ENCODE measurements at places on chromosomes 3 and 15.

DNA sequence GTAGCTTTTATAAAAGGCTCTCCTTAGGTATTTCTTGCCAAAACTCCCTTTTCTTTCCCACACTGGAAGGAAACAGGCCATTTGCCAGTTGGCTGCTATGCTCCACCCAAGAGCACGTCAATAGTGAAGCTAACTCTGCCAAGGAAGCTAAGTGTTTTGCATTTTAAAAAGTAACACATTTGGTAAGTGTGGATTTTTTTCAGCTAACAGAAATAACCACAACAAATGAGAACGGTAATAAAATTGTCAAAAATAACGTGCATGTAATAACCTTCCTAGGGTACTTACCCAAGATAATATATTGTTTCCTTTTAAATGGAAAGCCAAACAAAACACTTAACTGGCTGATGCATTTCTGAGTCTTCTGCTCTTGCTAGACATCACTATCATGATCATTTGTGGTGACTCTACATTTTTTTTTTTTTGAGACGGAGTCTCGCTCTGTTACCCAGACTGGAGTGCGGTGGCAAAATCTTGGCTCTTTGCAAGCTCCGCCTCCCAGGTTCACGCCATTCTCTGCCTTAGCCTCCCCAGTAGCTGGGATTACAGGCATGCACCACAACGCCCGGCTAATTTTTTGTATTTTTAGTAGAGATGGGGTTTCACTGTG, 4.6 kb downstream of the DPP8 start:
- DNase-seq: peak; percentile 43

GRCh38 chr3:41031401-41031800, 167.9 kb upstream of the CTNNB1 start:
- no peak for DNase-seq

- peak; percentile 17 for DNase-seq
Measured at GRCh38 chr15:47717036-47717612, at the start of gene SEMA6D. SEMA6D (plus strand) TSS chr15:47717505; CDS start chr15:47759799, 42,294 bp downstream.

GRCh38 chr3:113151461-113152031, 59.8 kb upstream of the BOC start:
- no peak for DNase-seq

DNA sequence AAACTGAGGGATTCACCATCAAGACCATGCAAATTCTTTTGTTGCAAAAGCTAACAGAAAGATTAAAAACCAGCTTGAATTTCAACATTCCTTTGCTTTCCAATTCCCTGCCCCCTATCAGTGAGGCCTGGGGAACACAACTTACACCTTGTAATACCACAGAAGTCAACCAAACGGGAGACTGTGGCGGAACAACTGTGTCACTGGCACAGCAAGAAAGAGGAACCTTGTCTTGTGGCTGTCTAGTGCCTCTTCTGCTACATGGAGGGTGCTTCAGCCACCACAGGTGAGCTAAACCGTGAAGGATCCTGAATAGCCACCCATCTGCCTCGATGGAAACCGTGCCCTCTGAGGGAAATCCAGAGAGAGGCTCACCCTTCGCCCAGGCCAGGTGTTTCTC, 11.4 kb downstream of the CCDC12 start:
- DNase-seq: no peak

GRCh38 chr3:123419850-123420297, 29.0 kb downstream of the ADCY5 start:
- no peak for DNase-seq

DNA sequence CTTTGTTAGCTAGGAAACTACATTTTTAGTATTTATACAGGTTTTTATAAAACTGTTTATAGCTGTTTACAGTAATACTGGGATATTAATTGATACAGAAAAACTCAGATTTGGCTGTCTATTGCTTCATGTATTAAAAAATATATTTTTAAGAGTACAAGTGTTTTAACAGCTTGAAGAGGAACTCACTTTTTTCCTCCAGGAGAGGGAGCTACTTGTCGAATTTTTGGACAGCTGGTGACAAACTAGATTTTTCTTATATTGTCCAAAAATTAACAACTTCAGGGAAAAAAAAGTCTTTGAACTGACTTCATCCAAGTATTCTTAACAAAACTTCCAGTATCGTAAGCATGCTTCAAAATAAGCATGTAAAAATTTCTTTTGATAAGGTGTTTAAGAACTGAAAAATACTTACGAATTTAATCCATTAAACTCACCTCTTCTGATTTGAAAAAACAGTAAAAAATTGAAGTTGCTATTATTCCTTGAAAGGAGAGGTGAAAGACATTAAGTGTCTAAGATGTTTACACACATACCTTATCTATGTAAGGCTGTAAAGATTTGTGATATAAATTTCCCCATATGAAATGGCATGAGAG, 4.0 kb downstream of the DIPK2A start:
- peak; percentile 20 for DNase-seq

DNA sequence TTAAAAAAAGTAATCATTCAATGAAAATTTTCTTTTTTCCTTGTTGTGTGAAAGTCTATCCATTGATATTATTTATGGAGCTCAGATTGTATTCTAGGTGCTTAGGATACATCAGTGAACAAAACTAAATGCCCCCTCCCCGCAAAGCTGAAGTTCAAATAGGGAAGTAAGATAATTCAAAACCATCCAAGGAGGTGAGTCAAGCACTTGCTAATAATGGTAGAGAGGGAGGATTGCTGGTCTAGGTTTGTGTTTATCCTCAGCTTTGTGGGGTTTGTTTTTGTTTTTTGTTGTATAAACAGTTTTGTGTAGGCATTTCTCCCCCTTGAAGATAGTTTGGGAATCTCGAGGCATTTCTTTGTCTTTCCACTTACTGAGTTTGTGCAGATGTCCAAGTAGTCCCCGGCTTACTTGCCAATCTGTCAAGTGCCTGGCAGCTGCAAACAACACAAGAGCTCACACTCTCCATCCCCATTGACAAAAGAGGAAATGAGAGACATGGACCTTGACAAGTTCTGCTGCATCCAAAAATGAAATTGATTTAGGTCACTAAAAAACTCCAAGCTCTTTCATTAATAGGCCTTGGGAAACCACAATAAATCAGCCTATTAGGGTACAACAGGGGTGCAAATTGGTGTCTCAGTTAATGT, 575.8 kb upstream of the TBL1XR1 start:
- DNase-seq: no peak

GRCh38 chr3:132549890-132550578, 47.0 kb upstream of the ACKR4 start:
- DNase-seq: no peak

DNA sequence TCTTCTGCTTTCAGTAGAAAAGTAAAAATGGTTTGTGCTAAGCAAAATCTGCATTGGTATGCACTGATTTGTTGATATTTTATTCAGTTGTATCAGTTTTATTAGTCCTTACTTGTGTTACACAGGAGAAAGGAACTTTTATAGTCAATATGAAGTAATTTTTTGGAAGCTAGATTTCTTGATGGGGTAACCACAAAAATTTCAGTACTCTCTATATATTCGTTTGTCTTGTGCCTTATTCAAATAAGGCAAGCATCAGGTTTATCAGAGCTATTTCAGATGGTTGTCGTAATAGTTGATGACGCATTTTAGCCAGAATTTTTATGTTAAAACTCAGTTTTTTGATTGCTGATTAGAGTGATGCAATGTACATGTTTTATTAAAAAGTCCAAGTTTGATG, 50.7 kb upstream of the NIPA1 start:
- no peak for DNase-seq

DNA sequence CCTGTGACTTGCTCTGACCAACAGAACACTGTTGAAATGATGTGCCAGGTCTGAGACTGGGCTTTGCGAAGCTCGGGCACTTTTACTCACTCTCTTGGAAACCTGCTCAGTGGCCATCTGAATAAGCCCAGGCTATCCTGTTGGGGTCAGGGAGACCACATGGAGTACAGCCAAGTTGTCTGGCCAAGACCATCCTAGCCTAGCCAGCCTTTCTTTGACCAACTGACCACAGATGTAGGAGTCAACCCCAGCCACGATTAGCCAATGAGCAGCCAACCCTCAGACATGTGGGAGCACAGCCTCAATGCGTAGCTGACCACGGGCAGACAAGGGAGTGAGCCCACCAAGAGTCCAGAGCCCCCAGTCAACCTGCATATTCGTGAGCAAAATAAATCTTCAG, 26.1 kb downstream of the CCR9 start:
- DNase-seq: no peak

- DNase-seq: no peak
Measured at GRCh38 chr15:83207009-83207659, 489 bp downstream of the HDGFL3 start.

GRCh38 chr3:190269101-190269500, 53.1 kb downstream of the CLDN1 start:
- no peak for DNase-seq

DNA sequence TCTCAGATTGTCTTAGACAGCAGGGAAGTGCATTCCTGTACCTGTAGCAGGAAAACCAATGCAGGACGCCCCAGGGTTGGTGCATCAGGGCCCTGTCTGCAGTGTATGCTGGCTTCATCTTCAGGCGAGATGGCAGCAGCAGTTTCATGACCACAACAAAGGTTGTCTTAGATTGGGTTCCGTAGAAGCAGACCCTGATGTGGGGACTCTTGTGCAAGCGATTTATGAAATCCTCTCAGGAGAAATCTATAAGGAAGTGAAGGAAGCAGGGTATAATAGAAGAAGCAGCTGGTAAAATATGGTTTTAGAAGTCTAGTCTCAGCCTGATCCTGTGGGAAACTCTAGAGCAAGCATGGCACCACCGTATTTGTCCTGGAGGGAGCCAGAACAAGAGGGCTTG, 25.0 kb downstream of the DNAH1 start:
- DNase-seq: no peak

- no peak for DNase-seq
Measured at GRCh38 chr3:53824795-53825194, 21.4 kb downstream of the CHDH start.

DNA sequence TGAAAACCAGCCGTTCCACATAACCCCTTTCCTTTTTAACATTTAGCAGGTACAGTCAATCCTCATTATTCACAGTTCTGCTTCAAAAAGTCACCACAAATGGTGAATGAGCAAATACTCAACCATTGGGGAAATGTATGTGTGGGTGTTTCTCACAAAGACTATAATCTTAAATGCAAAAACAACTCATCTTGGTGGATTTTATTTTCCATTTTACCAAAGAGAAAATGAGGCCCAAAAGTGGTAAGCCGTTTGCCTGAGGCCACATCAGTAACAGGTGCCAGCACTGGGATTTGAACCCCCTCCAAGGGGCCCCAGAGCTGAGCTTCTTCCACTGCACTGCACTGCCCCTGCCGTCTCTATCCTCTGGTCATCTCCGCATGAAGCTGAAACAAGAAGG, 208.8 kb downstream of the OSBPL10 start:
- DNase-seq: no peak

DNA sequence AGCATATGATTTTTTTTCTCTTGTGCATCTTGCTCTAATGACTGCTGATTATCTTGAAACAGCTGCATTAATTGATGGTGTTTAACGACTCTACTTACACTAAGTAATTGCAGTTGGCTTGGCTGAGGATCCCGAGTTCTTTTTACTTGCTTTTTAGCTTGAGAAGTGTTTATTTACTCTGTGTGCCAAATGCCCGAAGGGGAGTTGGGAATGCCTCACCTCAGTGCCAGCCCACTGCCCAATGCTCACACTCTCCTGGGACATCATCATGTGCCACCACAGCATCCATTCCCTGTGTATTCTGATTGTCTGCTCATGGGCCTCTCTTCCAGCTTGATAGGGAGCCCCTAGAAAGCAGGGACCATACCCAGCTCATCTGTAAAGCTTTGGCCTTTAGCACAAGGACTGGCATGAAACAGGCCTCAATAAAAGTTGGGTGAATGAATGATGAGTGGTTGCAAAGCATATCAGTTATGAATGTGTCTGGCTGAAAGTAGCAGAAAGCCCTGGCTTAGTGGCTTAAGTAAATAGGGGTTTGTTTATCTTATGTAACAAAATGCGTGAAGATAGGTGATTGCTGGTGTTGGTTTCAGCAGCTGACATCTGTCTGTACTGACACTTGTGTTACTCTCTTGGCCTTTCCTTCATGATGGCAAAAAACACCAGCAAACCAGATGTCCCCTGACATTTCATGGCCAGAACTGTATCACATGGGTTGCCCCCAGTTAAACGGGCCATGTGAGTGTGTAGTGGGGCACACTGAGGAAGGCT, 8.1 kb downstream of the PXYLP1 start:
- DNase-seq: no peak

GRCh38 chr3:46102059-46102779, 74.9 kb upstream of the XCR1 start:
- no peak for DNase-seq

DNA sequence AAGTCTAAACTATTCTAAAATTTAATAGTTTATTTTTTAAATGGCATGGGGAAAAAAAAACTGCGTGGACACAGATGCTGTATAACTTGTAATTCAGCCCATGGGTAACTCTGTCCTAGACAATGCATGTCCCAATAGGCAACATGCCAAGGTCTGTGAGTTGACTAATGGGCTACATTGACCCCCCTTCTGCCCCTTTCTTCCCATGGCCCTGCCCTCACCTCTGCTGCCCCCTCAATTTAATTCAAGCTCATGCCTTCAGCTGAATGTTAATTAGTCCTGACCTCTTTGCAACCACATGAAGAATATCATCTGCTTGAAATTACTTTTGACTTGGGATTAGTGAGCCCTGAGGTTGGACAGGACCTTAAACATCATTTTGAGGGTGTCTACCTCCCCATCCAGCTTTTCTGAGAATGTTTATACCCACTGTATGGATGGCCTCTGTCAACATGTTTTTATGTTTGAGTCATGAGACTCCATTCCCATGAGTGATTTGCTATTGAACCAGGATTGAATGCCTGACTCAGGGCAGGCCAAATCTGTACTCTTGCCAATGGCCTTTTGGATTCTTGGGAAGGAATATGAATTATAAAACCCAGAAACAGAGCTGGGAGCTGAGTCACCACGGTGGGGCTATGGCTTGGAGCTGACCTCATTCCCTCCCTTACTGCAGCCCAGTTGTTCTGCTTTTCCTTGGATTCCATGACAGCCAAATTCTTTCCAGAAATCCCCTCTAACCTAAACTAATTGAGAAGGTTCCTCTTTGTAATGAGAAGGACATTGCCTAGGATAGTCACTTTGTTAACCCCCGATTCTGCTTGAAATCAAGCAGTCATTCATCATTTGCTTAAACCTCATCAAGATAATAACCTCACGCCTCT, 33.5 kb upstream of the PDE8A start:
- DNase-seq: peak; percentile 48

GRCh38 chr3:51557993-51558392, 19.5 kb downstream of the RAD54L2 start:
- DNase-seq: no peak

DNA sequence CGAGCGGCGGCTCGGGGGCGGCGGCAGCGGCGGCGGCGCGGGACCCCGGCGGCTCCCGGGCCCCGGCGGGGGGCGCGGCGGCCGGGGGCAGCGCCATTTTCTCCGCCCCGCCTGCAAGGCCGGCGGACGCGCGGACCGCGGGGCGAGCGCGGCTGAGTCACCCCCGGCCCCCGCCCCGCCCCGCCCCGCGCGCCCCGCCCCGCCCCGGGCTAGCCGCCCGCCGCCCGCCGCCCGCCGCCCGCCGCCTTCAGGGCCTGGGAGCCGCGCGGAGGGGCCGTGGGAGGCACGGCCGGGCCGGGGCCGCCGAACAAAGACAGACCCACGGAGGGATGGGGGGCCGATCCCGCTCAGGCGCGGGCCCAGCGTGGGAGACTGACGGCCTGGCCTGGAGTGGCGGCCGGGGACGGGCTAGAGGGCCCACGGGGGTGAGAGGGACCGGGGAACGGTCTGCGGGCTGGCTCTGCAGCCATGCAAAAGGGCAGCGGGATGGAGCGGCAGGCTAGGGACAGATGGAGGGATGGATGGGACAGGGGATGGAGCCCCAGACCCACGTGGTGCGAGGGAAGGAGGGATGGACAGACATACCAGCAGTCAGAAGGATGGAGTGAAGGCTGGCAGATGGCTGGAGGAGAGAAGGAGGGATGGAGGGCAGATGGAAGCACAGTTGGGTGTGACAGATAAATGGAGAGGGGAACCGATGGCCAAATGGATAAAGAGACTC, at the start of gene EIF4E3:
EIF4E3 (minus strand) TSS at position 132 of the 721 bp plus-strand sequence; CDS start at position 97, 35 bp downstream.
- DNase-seq: no peak

Measured in pulmonary artery endothelial cell (primary cell).